ENCODE measurements at places on chromosomes 6 and 20.

- no peak for DNase-seq
Measured at GRCh38 chr6:166691746-166692145, 64.7 kb upstream of the RPS6KA2 start.

DNA sequence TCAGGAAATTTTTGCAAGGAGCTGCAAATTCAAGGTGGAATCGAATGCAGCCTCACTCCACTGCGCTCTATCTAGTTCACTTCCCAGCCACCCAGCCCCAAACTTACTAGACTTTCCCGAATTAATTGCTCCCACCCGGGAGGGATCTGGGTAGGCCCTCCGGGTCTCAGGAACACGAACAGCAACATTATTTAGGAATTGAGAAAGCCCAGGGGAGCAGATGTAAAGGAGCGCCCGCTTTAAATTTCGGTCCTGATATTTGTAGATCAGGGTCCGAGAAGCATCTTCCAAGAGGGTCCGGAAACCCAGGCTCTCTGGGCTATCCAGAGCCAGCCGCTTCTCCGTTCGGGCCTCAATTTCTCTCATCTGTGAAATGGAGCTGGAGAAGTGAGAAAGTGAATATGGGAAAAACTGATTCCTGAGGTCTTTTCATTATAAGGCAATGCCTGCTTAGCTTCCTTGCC, 490 bp upstream of the ID1 start:
- DNase-seq, result no peak

DNA sequence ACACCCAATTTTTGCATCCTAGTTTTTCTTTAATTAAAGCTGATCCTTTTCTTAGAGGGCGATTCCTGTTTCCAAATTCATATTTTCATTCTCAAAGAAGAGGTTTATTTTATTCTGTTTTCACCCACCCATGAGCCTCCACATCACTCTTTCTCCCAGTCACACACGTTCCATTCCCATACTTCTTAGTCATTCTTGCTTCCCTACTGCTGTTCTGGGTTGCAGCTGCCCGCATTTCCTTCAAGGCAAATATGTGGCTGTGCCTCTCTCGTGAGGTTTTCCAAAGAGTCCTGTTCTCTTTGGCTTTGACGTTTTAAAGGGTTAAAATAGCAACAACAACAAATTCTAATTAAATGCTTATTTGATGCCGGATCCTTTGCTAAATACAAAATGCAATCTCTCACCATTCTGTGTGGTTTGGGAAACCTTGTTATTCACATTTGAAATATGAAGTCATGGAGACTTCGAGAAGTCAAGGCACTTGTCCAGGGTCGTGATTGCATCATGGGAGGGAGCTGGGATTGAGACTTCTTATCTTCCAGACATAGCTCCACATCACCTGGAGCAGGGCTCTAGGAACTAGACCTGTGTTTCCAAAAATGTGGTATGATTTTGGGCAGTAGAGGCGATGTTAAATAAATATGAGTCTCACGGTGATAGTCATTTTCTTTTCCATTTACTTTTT, 126.6 kb downstream of the DOK5 start:
- no peak for DNase-seq

- DNase-seq, result no peak
Measured at GRCh38 chr6:104486035-104486434, 373.7 kb downstream of the HACE1 start.

DNA sequence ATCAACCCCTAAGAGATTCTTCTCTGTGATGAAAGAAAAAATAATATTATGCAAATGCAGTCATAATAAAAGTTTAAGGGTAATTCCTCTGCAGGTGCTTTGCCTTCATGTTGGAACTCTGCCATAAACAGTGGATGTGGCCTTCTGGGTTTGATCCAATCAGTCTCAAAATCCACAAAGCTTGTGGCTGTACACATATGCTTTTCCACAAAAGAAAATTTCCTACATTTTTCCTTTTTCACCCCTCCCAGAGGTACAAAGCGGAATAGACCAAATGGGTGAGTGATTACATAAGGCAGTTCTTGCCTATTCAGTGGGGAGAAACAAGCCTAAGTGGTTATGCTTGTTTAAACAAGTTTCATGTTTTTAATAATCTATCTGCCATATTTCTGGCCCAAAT, 16.7 kb downstream of the CALHM5 start:
- no peak for DNase-seq

- no peak for DNase-seq
Measured at GRCh38 chr6:103723438-103724322, 1136.0 kb downstream of the HACE1 start.

Data from astrocyte of the hippocampus (primary cell).